ENCODE measurements at places on chromosomes 2 and 18. TPM values are rescaled to one million over a fixed set of nuclear protein-coding genes. Genes with fewer than 3 reads are reported as not detected.

DNA sequence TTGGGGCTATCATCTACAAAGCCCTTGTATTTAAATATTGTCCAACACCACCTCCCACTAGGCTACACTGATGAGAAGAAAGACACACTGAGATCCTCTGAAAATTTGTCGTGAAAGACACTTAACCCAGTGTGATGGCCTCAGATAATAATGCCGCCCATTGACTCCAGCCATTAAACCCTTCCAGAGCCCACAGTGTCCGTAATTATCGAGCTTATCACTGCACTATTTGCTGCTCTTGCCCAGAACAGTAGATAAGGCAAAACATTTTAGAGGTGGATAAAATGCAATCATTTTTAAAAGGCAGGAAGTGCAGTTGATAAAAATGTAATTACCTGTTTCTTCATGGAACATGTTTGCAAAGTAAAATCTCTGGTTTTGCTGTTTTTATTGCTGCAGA lies 121.3 kb upstream of the DDX18 start:
- no peak for DNase-seq

- DNase-seq: no peak
These were observed 108.8 kb upstream of the SLC1A4 start for GRCh38 chr2:64880193-64880951.

DNA sequence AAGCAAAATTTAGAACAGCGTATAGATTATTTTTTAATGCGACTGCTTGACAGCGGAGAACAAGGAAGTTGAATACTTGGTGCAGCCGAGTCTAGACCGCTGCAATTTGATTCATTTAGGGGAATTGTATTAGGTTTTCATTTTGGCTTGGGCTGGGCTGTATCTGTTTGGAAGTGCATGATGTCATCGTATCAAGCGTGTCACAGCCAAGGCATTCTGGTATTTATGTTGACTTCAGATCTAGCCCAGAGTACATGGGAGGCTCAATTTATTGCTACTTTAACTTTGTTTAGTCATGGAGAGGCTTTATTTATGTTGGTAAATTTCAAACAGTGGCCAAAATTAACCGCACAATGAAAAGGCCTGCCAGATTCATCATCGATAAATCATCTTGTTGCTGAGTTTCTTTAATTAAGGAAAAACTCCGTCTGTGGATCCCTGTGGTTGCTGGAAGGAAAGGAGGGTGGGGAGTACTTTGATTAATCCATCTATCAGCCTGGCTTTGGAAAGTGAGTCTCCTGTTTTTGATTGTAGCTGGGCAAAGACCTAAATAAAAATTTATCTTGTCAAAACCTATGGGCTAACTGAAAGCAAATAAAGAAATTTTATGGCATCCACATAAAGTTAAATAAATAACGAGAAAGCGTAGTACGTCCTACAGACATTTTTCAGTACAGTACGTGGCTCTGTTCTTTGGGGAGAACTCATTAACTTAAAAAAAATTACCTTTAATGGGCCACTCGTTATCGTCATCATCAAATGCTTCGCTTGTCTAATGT lies 230.4 kb upstream of the SPRED2 start:
- peak; percentile 15 for DNase-seq

GRCh38 chr18:10973567-10974203 lies 175.7 kb downstream of the PIEZO2 start:
- DNase-seq: peak; percentile 17

DNA sequence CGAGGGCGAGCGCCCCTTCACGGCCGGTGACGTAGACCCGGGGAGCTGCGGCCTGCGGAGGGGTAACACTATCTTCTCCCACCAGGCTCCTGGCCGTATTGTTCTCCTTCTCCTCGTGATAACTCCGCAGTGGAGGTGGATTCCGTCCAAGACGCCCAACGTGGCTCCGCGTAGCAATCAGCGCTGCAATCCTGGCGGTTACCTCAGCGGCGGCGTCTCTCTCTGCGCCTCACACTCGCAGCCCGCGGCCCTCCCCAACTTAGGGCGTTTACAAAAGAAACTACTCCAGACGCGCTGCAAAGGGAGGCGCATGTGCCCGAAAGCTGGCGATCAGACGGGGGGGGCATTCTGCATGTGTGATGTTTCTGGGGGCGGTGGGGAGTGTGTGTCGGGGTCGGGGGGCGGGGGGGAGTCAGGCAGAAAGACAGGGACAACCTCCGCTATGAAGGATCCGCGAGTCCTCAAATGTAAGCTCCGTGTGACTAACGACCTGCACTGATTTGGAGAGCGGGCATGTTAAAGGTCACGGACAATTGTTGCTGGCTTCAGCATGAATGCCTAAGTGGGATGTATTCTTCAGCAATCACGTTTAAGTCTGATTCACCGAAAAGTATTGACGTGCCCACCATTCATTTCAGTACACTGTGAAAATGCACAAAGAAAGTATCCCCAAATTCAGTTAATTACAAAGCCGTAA lies 1.3 kb upstream of the ZNF516 start:
- no peak for DNase-seq

- no peak for DNase-seq
These were observed 229.5 kb downstream of the FHOD3 start for GRCh38 chr18:36527051-36527450.

- DNase-seq: peak; percentile 17
These were observed 161.5 kb downstream of the SLC39A10 start for GRCh38 chr2:195818526-195818925.

DNA sequence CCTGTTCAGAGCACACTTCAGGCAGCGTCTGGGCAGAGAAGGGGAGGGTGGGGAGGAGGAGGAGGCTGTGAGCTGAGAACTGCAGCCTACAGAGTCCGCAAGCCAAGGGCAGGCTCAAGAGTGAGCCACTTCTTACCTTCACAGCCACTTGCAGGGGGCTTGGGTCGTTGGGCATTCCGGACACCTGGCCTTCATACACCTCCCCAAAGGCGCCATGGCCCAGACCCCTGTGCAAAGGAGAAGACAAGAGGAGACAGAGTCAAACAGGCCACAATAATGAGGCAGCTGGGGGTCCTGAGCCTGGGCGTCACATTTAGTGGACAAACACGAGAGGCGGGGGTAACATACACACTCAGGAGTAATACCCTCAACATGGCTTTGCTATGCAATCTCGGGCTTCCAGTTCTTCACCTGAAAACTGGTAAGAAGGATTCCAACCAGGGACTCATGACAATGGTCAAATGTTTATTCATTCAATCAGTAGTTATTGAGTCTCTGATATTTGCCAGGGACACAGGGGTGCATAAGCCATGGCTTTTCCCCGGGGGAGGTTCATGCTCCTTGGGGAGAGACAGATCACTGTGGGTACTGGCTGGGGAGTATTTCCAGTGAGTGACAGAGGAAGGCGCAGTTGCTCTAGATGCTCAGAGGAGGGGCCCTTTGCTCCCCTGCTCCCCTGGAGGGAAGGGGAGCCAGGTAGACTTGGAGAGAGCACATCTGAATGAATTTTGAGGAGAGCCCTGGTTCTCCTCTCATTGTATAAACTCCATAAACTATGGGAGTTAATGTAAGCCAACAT lies 107.4 kb downstream of the CLIP4 start:
- DNase-seq: no peak

- no peak for DNase-seq
These were observed 128.9 kb downstream of the WDSUB1 start for GRCh38 chr2:159157361-159158209.

GRCh38 chr18:46423226-46423805 lies 233.7 kb downstream of the LOXHD1 start:
- no peak for DNase-seq

DNA sequence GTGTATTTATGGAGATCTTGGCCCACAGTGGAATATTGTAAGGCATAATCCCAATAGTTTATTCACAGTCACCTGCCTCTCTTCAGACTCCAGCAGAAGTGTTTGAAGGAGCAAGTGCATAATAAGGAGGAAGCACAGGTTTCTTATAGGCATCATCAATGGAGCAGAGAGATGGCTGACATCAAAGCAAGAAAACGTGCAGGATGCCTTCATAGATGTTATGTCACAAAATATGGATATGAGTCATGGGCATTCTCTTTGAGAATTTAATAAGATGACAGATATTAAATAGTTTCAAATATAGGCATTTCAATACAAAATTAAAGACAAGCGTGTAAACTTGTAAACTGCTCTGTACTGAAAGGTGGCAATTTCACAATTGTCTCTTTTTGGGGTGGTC lies 4.0 kb upstream of the RND3 start:
- DNase-seq: no peak

The LIMS3 gene
- total RNA-seq: 6.4 TPM

The SKOR2 gene
- not detected for total RNA-seq

The GAL3ST2 gene
- total RNA-seq: not detected

The ARHGEF4 gene
- 1.2 TPM for total RNA-seq

The TLX2 gene
- not detected for total RNA-seq

The NAB1 gene
- 24.7 TPM for total RNA-seq

The SPRED2 gene
- total RNA-seq: 15.4 TPM

The FLACC1 gene
- total RNA-seq: 1.9 TPM

The LCT gene
- not detected for total RNA-seq
